ENCODE measurements at places on chromosomes 13 and 19. TPM values are rescaled to one million over a fixed set of nuclear protein-coding genes. Genes with fewer than 3 reads are reported as not detected.

DMKN gene
- polyA plus RNA-seq: 379 TPM

MAP2K2 gene
- polyA plus RNA-seq: 194 TPM

FFAR2 gene
- not detected for polyA plus RNA-seq

PSG7 gene
- polyA plus RNA-seq: not detected

NLRP11 gene
- not detected for polyA plus RNA-seq
